ENCODE measurements at places on chromosomes 2 and 18.
A peak's percentile ranks its signal among the peaks of the same experiment; 100 is the strongest.

GRCh38 chr2:165776013-165776412 lies 18.0 kb downstream of the GALNT3 start:
- DNase-seq = no peak

- DNase-seq = no peak
Measured at GRCh38 chr2:21658269-21658668, 534.5 kb downstream of the TDRD15 start.

- DNase-seq = no peak
Measured at GRCh38 chr2:241897231-241897916, 27.8 kb downstream of the RTP5 start.

DNA sequence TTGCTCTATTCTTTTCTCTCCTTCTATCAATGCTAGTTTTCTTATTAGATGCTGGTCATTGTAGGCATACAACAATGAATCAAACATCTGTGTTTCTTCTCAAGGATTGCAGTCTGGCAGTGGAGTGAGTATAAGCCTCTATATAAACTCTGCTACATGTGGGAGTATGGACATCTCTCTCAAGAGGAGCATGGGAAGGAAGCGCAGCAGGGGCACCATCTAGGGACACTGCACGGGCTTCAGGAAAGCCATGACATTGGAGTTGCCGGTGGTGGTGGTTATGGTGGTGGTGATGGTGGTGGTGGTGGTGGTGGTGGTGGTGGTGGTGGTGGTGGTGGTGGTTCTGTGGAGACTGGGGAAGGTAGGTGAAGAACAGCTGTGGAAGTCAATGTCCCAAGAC lies 462.6 kb downstream of the RNF144A start:
- DNase-seq = no peak

GRCh38 chr2:18479947-18480369 lies 80.5 kb downstream of the RDH14 start:
- no peak for DNase-seq

GRCh38 chr2:40304340-40304739 lies 147.6 kb downstream of the SLC8A1 start:
- DNase-seq = no peak

DNA sequence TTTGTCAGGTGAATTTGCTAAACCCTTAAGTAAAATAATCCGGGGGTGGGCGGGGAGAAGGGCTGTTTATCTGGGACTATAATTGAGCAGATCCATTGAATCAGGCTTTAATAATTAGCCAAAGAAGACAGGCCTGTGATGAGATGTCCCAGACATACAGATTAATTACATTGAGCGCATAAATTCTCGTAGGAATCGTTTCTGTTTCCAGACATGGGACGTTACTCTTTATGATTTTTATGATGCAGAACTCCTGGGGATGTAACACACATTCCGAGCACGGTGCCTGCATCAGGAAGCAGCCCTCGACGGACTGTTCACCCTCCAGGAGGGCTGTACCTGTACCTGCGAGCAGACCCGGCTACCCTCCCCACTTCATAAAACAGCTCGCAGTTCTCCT lies 88.9 kb downstream of the SMIM21 start:
- DNase-seq = no peak

- DNase-seq = no peak
Measured at GRCh38 chr2:152626911-152627339, 90.3 kb downstream of the PRPF40A start.

- DNase-seq = no peak
Measured at GRCh38 chr2:98715812-98716451, 15.0 kb downstream of the MGAT4A start.

DNA sequence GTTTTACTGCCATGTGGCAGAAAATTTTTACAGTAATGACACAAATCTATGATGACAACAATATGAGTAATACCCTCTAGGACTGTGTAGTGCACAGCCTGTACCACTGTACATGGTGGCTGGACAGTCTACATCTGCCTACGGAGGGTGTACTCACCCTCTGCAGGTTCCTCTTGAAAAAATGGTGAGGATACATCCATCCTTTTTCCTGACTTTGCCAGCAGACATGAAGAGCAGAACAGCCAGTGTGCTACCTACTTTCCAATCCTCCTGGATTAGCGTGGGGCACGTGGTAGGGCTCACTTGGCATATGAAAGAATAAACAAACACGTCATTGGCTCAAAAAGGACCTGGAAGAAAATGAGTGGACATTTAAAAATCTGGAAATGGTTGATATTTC lies 62.6 kb downstream of the TRPM8 start:
- DNase-seq = no peak

GRCh38 chr2:101012706-101013181 lies 10.7 kb downstream of the RPL31 start:
- DNase-seq = no peak

DNA sequence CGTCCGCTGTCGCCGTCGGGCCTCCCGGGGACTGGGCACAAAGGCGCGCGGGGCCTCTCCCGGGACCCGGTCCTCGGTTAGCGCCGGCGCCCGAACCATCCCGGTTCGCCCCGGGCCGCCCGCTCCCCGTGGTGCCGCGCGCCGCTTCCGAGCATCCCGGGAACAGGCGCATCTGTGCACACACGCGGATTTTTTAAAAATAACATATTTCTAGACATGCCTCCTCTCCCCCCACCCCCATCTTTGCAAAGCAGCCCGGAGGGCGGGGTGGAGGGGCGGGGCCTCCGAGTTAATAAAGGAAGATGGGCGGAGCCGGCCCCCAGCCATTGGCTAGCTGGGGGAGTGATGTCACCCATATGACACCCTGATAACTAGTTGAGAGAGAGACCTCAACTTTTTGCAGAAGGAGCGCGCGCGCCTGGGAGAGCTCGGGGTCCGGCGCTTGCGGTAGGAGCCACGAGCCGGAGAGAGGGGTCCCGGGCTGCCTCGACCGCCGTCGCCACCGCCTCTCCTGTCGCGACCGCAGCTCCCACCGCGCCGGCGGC lies at the start of gene SOX11:
Gene SOX11, plus strand, starts transcription at position 400 of the 545 bp plus-strand sequence. CDS start 338 bp downstream, outside the sequence.
- no peak for DNase-seq

DNA sequence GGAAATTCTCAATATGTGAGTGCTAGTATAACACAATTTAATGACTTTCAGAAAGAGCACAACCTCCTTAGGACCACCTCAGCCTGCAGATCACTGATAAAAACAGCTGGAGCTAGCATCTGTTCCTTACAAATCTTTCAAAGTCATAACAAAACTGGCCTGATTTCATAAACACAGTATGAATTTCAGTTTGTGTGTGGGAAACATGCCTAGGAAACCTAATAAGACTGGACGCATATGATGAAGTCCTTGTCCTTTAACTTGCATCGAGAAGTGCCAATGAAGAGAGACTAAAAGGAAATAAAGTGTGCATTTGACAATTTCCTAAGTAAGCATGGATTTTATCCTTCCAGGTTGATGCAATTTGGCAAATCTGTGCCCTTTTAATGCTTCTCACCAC lies 74.1 kb upstream of the KLHL14 start:
- DNase-seq = no peak

- no peak for DNase-seq
Measured at GRCh38 chr18:79919089-79919488, 32.4 kb downstream of the SLC66A2 start.

DNA sequence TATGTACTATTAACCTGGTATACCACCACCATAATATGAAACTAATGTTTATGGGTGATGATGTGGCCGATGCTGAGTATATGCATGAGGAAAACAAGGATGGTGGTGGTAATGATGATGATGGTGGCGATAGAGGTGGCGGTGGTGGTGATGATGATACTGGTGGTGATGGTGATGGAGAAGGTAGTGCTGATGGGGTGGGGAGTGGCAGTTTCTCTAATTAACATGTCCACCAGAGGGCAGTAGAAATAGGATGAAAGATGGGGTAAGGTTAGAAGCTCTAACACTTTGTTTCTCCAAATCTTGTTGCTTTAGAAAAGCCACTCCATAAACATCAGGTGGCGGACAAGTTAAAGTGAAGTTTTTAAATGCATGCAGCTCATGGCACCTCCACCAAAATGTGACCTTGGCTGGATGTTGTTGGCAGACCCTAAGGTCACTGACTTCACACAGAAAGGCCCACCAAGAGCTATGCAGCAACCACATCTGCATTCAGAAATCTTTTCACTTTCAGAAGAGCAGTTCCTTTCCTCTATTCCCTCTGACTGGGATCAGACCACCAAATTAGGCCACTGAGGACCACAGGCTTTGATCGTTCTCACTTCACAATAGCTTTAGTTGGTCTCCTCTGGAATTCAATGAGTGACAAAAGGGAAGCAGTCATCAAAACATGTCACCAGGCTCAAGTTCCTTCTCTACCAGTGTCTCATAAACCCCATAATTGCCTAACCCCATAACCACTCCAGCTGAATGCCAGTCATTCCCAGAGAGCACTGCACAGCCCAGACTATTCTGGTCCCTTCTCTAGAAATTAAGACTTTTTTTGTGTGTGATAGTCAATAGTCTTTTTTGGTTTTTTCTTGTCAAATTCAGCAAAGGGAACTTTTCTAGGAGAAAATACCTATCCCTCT lies 7.5 kb upstream of the BCL11A start:
- no peak for DNase-seq

DNA sequence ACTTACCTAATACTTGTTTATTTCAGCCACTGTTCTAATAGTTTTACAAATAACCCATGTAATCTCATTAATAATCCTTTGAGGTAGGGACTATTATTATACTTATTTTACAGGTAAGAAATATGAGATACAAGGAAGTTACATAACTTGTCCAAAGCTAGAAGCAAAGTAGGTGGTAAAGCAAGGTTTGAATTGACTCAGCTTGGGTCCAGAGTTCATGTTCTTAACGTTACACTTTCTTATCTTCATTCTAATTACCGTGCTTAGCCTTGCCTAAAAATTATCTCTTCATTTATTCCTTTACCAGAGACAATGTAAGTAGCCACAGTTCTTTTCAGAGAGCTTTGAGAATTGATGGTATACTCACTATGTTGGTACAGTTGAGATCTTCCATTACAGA lies 743.6 kb downstream of the KCNJ3 start:
- no peak for DNase-seq

DNA sequence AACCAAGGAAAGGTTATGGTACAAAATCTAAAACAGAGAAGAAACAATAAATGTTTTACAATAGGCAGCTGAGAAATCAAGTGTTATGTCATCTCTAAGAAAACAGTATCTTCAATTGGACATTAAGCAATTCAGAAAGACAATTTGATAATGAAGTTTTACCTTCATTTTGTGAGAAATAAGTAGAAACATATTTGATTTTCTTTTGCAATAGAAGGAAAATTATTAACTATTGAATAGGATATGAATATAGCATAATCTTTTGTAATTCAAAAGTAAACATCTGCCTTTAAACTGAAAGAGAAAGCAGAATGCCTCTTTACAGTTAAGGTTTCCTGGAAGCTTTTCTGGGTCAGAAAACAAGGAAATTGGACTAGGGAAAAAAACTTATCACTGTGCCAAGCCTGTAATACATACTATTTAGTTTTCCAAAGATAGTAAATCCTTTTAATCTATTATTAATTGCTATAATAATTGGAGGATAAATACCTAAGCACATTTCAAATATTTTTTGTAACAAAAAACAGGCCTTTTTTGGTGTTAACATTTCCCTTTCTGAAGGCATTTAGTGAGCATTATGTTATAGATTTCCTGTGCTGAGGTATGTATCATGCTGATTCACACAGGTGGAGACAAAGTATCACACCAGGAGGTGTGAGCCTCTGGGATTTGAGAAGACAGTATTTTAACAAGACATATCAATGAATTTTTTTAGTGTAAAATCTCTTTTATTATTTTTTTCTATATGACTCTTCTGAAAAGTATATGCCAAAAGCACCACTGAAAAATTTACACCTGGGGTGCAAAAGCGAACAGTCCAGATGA lies 947.0 kb upstream of the CDH2 start:
- DNase-seq = no peak

DNA sequence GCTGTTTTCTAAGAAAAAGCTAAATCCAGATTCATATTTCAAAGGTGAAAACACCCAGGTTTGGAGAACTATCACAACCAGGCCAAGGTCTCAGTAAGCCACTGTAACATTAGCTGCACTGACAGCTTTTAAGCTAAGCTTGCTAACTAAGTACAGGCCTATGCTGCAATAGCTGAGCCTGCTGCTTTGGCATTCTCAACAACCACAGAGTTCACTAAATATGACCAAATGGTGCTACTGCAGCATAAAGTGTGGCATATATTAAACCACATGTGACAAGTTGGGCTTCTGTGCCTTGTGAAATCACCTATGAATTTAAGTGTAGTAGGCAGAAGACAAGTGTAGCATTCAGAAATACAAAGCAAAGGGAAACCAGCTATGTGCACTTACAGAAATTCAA lies 206.7 kb downstream of the TCF4 start:
- DNase-seq = no peak

DNA sequence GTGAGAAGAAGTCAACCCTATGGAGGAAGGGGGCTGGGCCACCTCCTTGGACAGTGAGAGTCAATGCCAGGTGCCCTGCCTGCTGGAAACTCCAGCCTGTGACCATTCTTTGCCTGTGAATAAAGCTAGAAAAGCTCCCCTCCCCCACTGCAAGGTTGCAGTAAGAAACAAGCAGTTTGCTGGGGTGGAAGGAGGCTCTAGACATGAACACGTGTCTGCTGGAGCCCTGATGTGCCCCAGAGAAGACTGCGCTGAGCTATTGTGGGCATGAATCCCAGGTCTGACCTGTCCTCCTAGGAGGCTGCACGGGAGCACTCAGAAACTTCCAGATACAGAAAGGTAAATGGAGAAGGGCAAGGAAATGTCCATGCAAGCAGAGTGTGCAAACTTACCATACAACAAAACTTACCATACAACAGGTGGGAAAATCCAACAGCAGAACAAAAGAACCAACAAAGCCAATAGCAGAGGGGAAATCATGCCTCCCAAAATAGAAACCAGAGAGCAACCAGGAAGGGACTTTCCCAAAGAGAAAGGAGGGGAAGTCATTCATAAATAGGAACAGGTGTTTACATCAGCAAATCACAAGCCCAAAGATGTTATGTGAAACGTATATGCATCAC lies 278.7 kb downstream of the BCL2 start:
- DNase-seq = peak; percentile 7

GRCh38 chr2:189681903-189682302 lies 7.4 kb downstream of the ANKAR start:
- no peak for DNase-seq

- DNase-seq = no peak
Measured at GRCh38 chr2:164757934-164758695, 83.5 kb downstream of the COBLL1 start.

DNA sequence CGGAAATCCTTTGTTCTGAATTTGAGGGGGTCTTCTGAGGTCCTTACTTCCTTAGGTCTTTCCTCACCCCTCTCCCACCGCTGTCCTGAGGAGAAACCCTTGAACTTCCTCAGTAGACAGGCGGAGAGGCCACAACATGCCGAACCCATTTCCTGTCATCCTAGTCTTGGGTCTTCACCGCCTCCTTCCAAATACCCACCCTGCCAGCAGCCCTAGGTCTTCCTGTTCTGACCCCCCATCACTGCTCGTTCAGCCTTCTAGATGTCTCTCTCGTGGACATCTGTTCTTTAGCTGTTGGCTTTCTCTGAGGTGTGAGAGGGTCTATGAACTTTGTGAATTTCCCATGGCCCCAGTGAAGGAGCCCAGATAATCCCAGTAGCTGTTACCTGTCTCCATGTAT lies 27.2 kb upstream of the CYP27A1 start:
- no peak for DNase-seq

All from bone marrow (tissue), 2 donors.